ENCODE measurements at places on chromosomes 5 and 9.

- no peak for DNase-seq
These were observed 90.2 kb upstream of the SH3PXD2B start for GRCh38 chr5:172544371-172545095.

DNA sequence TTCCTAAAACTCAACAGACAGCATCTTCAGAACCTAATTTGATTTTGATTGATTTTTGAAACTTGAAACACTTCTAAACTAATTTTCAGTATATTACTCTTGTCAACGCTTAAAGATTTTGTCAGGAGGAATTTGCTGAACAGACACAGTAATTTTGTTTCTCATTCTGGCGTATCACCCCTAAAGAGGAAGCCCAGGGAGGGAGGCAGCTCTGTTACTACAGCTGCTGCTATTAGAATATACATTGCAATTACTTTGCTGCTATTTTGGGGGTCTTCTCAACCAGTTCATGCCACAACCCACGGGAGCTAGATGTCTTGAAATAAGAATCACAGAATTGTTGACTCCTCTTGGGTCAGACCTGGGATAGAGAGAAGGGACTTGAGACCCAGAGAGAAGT, 122.6 kb downstream of the TLR4 start:
- DNase-seq = no peak

DNA sequence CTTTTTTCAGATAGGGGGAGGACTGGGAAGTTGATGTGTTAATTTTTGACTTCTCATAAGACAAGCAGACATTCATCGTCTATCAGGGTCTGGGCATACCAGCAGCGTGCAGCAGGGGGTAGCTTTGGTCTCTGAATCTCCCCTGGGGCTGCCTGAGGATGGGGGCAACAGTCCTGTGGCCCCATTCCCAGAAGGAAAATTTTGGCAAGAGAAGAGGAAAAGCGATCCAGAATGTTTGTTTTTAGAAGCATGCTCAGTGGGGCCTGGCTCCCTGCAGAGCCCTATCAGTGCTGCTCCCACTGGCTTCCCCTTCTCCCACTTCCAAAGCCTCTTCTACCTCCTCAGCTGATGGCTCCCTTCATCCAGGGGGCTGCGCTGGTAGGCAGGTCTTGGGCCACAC, 194.8 kb upstream of the IL12B start:
- no peak for DNase-seq

GRCh38 chr5:59519338-59519737, 374.2 kb downstream of the PDE4D start:
- DNase-seq = no peak

DNA sequence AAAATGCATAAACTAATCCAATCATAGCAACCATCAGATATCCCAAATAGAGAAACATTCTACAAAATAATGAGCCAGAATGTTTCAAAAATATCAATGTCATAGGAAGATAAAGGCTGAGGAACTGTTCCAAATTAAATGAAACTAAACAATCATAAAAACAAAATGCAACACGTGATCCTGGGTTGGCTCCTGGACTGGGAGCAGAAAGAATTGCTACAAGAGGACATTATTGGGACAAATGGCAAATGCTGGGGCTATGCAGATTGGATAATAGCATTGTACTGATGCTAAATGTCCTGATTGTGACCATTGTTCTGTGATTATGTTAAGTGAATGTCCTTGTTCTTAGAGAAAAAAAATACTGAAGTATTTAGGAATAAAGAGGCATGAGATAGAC, 54.2 kb upstream of the AKNA start:
- no peak for DNase-seq

- peak; percentile 71 for DNase-seq
These were observed 608 bp downstream of the ELOVL7 start for GRCh38 chr5:60843386-60843935.

DNA sequence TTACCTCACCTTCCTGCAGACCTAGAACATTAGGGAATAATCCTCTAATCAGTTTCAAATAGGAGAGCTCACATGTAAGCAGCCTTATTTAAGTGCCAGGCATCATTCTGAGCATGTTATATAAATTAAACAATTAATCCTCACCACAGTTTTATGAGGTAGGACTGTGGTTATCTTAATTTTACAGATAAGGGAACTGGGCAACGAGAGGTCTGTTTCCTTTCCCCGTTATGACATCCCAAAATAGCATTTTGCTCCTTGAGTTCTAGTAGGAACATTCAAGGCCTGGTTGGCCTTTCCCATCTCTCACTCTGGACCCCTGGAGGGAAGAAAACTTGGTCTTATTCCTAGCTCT, 19.1 kb upstream of the IFNB1 start:
- no peak for DNase-seq

GRCh38 chr5:89934069-89934468, 475.5 kb downstream of the CETN3 start:
- no peak for DNase-seq

GRCh38 chr9:82732928-82733327, 330.0 kb downstream of the RASEF start:
- no peak for DNase-seq

DNA sequence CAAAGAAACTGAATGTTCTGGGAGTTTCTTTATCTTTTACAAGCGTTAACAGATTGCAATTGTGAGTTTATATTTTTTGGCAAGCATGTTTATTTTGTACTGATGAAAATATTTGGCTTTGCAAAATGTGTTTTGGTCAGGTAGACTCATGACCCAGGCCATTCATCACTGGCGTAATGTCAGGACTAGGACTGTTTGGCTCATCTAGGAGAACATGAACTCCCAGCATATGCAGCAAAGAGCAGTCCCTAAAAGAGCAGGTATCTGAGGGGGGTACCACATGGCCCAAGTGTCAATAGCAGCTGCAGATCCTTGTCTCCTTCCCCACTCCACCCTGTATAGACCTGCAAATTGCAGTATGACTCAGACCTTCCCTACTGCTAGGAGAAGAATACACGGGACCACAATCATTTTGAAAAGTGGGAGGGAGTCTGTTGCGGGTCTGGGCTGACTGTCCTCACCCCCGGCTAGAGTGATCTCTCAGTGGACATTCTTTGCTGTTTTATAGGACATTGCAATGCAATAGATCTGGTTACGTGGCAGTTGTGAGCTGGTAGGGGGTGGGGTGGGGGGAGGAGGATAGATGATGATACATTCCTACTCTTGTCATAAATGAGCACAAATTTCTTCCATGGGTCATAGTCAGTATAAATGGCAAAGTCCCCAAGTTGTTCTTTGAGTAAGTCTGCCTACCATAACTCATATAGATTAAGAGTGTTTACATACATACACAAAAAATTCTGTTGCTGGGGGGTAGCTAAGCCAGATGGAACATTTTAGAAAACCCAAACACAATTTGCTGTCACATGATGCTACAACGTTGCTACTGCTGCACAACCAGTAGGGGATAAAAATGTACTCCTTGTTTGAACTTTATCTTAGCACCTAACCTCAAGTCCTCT, 20.8 kb upstream of the SNCAIP start:
- no peak for DNase-seq

GRCh38 chr5:61286446-61287132, 45.5 kb upstream of the ZSWIM6 start:
- no peak for DNase-seq

DNA sequence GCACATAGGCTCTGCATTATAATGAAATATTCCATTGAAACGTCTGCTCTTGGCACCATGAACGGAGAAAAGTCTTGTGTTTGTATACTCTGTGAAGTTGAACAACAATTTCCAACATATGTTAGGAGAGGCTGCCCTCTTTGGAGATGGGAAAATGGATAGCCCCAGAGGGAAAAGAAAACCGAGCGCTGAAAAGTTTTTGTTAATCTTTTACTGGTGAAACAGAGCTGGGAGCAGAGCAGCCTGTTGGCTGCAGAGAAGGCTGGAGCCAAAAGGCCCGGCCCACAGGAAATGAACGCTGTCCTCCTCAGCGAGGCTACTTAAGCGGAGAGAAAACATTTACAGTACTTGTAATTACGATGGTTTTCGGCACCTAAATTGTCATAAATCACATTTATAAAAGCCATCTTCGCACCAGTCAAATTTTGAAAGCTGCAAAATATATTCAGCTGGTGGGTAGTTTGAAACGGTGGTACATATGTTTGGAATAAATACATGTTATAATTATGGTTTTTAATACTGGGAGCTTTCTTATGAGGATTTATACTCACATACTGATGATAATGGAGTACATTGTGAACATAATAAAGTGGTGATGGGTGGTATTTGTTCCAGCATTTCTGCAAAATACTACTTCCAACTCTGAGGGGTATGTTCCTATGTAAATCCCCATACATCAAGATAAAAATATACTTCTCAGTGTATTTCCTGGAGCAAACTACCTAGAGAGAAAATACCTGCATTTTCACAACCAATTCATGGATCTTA, 129.6 kb upstream of the CNTLN start:
- DNase-seq = no peak

DNA sequence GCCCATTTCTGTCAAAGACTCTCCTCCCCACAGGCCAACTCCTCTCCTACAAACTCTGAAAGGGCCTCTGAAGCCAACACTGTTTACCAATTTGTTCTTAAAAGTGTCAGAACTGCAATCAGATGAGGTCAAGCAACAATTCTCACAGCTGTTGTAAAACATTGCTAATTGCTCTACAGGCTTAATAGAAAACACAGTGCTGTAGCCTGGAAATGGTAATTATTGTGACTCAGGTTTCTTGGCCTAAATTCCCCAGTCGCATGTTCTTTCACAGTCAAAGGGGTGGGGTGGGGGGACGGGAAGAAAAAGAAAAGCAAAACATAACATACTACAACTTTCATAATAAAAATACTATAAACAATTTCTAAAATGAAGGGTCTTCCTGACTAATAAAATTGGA, 343.2 kb downstream of the DMAC1 start:
- DNase-seq = peak; percentile 24

- DNase-seq = peak; percentile 67
These were observed 9.6 kb downstream of the EFNA5 start for GRCh38 chr5:107661038-107661649.

DNA sequence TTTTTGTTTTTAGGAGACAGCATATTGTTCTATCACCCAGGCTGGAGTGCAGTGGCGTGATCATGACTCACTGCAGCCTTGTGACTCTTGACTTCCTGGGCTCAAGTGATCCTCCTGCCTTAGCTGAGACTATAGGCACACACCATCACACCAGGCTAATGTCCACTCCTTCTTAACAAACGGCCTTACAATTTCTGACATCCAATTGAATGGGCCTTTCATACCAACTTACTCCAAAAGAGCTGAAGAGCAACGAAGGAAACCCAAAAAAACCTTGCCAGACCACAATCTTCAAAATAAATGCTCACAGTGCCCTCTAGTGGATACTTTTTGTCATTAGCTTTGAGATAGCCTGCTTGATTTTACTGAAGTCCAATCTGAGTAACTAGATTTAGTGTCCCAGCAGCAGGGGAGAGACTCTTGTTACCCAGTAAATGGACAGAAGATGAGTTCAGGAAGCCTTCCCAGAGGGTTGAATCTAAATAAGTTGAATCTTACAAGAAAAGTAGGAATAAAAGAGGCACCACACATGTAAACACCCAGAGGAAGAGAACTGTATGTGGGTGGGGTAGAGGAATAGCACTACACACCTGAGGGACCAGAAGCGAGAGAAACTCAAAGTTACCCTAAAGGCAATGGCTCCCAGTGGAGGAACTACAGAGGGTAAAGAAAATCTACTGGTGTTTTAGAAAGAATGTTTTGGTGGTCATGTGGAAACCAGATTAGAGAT, 9.3 kb downstream of the ZNF622 start:
- peak; percentile 75 for DNase-seq
